ENCODE measurements at places on chromosomes 4 and X.
A peak's percentile ranks its signal among the peaks of the same experiment; 100 is the strongest.

- DNase-seq, result no peak
Observed at GRCh38 chr4:181416966-181417365, 826.2 kb upstream of the TENM3 start.

GRCh38 chr4:15649914-15650545 lies 5.1 kb downstream of the FBXL5 start:
- peak; percentile 43 for DNase-seq

GRCh38 chrX:30714138-30714537 lies 60.9 kb downstream of the GK start:
- DNase-seq, result no peak

DNA sequence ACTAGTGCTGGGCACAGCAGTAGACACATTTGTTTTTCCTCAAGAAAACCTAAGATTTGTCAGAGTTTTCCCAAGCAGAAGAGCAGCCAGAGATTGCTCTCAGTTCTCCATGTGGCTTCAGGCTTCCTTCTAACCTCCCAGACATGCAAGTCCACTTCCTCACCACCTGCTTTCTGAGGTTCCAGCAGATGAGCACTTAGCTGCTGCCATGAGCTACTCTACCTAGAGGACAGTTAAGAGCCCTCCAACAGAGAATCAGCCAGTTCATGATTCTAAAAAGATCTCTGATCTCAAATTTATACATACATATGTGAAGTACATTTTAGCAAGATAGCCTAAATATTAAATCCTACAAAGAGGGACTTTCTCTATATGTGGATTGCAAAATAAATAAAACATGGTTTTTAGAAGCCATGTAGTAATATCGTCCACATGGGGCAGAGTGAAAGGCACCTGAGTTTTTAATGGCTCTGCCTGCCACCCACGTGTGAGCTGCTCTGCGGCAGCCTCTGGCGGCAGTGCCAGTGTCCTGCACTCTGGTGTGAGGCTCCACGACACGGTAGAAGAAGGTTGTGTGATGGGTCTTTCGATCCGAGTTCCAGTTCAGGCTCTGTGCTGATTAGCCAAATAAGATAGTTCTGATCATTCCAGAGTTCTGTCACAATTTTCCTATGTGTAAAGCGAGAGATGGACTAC lies 10.3 kb downstream of the CYP4V2 start:
- peak; percentile 81 for DNase-seq

- no peak for DNase-seq
Observed at GRCh38 chr4:177008071-177008835, 215.5 kb upstream of the VEGFC start.

DNA sequence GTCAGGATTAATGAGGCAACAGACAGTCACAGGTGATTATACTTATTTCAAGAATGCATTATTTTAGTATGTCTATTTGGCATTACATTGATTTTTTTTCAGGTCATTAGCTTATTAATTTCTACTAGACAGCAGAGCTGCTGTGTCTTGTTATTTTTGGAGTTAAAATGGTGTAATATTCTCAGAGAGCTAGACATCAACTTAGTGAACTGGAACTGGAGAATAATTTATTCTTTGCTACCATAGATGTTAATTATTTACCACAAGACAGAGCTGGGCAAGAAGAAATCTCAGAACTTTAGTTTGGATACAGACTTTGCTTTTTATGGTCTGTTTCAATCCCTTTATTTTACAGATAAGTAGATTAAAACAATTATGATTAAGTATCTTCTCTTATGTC lies 10.2 kb upstream of the HPGD start:
- DNase-seq, result no peak

DNA sequence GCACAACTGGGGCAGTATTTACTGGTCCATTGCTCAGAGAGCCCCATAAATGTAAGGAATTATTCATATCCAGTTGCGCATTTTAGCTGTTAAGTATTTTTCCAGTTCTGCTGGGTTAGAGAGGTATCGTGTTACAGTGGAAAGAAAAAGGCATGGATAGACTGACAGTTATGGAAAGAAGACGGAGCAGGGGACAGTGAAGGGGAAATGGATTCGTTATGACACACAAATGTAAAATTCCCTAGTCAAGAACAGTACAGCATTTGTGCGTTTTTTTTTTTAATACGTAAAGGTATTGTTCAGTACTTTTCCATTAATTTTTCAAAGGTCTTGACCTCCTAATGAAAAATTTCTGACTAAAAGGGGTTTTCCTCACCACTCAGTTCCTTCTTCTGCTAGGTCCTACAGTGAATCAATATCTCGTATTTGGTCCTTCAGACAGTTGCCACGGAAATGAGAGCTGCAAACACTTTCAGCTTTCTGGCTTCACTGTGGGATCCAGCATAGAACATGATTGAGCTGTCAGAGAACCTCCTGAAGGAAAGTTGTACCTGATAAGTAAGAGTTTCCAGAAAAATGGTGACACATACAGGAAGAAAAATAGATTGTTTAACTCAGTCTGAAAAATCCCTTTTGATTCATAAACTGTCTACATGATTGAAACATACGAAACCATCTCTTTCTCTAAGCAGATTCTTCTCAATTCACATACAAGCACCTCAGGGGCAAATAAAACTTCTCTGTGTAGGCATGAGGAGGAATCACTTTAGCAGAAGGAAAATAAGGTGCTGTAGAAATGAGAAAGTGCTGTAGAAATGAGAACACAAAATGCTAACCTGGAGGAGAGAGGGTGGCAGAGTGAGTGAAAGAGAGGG lies 21.8 kb upstream of the BBS12 start:
- DNase-seq, result peak; percentile 86

- DNase-seq, result no peak
Observed at GRCh38 chrX:39889704-39890103, 208.1 kb downstream of the BCOR start.

GRCh38 chrX:39601231-39602177 lies 496.3 kb downstream of the BCOR start:
- DNase-seq, result no peak

- no peak for DNase-seq
Observed at GRCh38 chrX:47168495-47169073, 23.6 kb downstream of the RBM10 start.

DNA sequence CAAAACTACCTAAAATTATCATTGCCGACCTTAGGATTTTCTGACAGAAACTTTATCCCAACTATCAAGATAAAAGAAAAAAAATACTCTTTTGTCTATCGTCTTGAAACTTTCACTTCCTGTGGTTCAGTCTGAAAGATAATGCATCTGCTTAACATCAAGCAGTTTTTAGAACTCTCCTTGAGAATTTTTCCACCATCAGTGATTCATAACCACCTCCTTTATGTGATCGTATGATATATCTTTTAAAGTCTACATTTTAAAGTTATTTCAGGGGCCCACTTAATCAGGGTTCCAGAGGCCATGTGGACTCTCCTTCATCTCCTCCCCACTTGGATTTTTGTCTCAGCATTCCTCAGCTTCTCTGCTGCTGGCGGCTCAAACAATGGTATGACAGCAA lies 272.8 kb upstream of the TENM3 start:
- no peak for DNase-seq

GRCh38 chr4:142728233-142728632 lies 117.9 kb downstream of the INPP4B start:
- no peak for DNase-seq

DNA sequence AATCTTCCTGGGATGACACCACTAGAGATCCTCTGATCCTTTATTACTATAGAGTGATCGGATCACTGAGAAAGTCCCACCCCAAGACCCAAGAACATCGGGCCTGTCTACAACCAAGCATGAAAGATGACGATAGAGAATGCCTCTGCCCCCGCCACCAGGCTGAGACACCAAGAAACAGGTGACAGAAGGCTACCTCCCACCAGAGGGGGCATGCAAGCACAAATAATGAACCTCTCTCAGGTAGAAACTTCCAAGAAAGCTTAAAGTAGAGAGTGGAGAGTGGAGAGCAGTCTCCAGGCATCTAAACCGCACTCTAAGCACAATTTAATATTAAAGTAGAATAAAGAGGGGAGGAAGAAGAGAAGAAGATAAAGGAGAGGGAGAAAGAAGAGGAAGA lies 402.6 kb downstream of the INPP4B start:
- DNase-seq, result no peak

- no peak for DNase-seq
Observed at GRCh38 chr4:147355847-147356246, 125.0 kb upstream of the EDNRA start.

DNA sequence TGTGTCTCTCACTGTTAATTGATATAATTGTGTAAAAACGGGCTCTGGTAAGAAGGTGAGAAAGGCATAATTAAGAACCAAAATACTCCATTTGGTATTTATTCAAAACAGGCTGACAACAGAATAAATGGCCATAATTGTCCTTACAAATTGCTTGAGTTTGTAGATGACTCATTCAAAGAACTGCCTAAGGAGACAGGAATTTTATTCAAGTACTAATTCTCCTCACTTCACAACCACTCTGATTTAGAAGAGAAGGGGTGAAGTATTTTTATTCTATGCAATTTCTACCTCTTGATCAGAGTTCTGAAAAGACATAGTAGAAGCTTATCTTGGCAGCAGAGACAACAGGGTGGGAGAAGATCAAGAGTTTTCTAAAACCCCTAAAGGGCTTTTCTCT lies 43.1 kb downstream of the ATP11C start:
- DNase-seq, result no peak

DNA sequence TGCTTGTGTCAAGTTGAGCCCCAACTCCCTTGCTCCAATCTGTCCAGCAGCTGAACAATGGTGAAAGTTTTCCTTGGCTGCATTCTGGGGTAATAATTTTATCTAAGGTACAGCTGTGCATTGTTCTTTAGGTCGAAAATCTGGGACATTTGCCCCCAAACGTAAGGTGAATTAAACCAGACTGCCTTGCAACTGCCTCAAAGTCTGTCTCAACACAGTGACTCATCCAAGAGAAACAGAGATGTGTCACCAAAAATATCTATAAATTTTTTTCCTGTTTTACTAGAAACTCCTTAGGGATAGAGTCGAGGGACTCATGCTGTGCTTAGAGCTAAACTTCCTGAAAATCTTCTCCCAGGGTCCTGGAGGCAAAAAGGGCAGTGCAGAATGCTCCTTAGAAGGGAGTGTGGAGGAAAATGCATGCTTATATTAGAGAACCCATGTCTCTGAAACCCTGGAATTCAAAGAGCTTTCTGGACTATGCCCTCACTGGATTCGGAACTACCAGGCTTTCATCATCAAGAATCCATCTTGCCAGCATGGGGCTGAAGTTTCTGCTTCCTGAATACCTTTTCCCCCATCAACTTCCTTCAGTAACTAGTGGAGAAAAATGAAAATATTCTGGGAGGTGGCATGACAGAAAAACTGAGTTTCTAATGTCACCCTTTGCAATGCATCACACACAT lies 115.7 kb downstream of the PALLD start:
- DNase-seq, result no peak

DNA sequence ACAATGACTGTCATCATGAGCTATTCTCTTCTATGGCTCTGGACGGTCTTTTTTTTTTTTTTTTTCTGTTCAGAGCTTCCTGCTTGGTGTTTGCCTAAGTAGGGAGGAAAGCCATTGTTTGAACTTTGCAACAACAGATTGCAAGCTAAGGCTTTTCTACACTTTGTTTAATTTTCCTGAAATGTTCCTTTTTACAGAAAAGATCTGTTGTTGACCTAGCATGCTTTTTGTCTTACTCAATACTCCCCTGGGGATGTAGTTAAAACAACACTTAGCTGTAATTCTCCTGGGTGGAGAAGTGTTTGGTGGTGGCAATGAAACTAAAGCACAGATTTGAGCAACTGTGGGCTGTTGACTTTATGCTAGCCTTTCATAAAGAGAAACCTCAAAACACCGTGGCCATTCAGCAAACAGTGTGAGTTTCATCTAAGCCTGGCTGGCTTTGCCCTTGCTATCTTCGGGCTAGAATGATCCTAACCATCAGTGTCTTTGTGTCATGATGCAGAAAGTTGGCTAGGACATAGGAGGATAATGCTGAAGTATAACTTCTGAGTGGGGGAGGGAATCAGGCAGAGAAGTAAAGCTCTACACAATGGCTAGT lies 110.5 kb downstream of the ANXA3 start:
- DNase-seq, result no peak

DNA sequence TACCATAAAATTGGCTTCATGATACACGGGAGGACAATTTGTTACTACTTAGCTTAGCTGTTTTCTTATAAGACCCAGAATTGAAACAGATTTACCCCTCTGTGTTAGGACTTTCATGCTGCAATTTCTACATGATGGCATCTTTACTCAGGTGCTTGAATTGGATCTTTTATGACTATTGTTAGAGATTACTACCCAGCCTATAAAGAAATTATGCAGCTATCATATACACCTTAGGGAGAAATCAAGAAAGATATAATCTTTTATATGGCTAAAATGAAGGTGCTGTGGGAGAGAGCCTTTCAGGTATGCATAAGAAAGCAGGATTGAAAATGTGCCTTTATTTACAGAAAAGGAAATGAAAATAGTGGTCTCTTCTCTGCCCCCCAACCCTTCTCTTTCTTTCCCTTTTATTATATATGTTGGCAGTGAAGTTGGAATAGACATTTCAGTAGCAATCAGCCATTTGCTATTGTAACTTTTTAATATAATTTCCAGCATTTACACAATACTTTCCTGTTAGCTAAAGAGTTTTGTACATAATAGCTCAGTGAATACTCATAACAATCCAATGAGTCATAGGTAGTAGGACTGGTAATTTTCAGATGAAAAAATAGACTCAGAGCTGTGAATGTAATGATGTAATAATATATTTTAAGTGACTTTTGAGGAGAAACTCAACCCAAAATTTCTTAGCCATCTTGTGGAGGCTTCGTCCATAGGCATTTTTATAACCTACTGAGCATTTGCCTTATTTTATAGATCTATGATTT lies 311.8 kb downstream of the ADGRL3 start:
- DNase-seq, result no peak

GRCh38 chrX:153681175-153681574 lies 6.6 kb upstream of the SLC6A8 start:
- no peak for DNase-seq

DNA sequence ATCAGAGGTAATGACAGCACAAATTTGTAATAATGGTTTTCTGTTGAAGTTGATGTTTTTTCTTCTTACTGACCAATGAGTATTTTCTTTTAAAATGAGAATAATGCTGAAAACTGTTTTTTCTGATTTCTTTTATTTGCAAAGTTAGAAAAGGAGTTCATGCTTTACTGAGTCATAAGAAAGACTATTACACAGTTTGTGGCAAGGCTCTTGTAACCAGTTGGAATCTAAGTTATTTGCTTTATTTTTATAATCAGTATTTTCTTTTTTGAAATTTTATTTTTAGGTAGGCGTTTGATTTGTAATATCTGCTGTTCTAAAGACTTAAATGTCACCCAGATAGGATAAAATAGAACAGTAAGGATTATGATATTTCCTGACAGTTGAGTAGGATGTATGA lies 25.5 kb downstream of the ANAPC4 start:
- no peak for DNase-seq

- DNase-seq, result no peak
Observed at GRCh38 chrX:132442691-132443090, 46.1 kb downstream of the MBNL3 start.

GRCh38 chr4:32180086-32180485 lies 1459.9 kb downstream of the PCDH7 start:
- no peak for DNase-seq

Data from NCI-H526 (cell line).